M059J (cell line): ENCODE measurements at places on chromosomes 1 and 21. TPM values are rescaled to one million over a fixed set of nuclear protein-coding genes. Genes with fewer than 3 reads are reported as not detected.

GRCh38 chr1:52427152-52427551 is 22.8 kb downstream of the PRPF38A start:
- no peak for DNase-seq

DNA sequence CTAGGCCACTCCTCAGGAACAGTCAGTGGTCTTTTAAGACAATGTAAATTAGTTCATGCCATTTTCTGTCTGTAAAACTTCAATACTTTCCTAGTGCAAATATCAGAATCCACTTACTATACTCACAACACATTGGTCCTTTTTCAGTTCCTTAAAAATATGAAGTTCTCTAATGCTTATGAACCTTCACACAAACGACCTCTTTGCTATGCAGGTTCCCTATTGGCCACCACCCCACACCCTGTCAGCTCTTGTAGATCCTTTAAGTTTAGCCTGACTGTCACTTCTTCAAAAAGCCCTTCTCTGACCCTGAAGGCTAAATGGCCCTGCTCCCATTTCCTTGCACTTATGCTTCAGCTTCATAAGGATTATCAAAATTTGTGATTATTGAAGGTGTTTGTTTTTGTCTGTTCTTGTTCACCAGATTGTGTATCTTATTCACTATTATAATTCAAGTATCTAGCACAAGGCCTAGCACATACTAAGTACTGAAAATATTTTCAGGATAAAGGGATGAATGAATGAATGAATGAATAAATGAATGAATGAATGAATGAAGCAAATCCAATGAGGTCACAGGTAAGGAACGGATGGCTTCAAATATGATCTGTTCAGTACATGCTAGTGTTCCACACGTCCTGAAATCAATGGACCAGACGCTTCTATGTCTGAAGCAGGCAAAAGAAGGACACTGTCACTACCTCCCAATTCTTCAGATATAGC is 373.9 kb downstream of the VAV3 start:
- no peak for DNase-seq

GRCh38 chr1:24641646-24642151 is 1.4 kb upstream of the SRRM1 start:
- DNase-seq: no peak

CCDC27 gene
- total RNA-seq: not detected in 2 replicates

- DNase-seq: peak; percentile 30
Measured at GRCh38 chr1:1628754-1629429, 3.1 kb upstream of the MMP23B start.

INTS7 gene
- total RNA-seq: 26.4 and 36.5 TPM in 2 replicates

DNA sequence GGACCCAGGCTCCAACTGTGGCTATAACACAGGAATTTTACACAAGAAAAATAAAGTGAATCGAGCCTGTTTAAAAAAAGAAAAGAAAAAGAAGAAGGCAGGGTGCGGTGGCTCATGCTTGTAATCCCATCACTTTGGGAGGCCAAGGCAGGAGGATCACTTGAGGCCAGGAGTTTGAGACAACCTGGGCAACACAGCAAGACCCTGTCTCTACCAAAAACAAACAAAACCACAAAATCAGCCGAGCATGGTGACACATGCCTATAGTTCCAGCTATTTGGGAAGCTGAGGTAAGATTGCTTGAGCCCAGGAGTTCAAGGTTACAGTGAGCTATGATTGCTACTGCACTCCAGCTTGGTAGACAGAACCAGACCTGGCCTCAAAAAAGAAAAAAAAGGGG is 17.7 kb downstream of the MTF1 start:
- no peak for DNase-seq

DNA sequence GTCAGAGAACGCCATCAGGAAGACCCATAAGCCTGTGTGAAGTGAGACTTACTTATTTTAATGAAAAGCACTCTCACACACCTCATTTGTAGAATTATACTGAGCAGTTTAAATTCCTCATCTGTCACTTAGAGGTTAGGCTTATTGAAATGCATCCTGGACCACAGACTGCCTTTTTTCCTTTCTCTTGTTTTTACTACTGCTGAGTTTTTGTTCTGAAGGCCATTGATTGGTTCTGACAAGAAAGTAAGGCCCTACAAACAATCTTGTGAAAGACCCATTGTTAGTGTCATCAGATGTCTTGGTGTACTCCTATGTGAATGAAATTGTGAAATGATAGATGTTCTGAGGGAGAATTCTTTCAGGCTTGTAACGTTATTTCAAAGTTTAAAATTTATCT is 1343.3 kb upstream of the ADGRL2 start:
- no peak for DNase-seq

MPZ gene
- 0.62 and 0.89 TPM in 2 replicates for total RNA-seq

DNA sequence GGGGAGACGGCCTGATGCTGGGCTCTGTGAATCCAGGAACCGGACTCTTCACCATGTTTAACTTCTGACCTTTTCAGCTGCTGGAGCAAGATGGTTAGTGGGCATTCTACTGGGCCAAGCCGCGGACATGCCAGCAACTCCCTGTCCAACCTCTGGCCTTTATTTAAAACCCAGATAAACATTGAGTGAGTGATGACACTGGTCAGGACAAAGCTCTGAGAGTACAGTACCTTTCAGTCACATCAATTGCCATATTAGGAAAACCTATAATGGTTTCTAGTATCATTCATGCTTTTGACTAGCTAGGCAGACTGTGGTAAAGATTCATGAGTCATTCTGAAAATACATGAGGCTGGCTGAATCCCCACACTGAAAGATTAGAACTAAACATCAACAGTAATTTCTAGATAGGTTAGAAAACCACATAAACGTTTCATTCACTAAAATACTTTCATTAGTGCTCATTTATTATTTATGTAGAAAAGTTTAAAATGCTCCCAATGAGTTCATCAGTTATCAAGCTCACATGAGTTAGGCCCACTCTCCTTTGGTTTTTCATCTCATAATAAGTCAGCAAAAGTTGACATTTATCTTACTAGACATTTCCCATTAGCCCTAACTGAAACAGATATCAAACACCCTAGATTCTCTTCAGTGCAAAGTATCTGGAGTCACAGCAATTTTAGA is 7.1 kb upstream of the ACTA1 start:
- DNase-seq: peak; percentile 91

DNA sequence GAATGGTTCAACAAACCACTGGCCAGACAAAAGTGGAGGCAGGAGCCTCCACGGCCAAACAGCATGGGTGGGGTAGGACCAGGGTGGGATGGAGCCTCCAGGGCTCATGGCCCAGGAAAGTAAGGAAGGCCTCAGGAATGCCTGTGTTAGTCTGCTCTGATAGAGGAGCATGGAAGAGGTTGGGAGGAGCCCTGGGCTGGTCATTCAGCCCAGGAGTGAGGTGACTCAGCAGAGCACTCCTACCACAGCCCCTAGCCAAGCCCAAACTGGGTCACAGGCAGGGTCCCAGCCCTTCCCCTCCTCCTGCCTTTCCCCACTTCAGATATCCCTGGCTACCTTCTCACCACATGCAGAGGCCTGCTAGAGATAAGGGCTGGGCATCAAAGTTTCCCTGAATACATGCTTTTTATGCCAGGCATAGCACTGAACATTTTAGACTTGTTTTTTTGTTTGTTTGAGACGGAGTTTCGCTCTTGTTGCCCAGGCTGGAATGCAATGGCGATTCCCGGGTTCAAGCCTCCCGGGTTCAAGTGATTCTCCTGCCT is 3.1 kb upstream of the SHISA4 start:
- DNase-seq: peak; percentile 72

- DNase-seq: no peak
Measured at GRCh38 chr1:90714521-90714951, 2.6 kb downstream of the BARHL2 start.

ZNF436 gene
- total RNA-seq: 18.3 and 18.6 TPM in 2 replicates

A3GALT2 gene
- not detected in 2 replicates for total RNA-seq

- peak; percentile 81 for DNase-seq
Measured at GRCh38 chr1:111739925-111740765, 950 bp upstream of the INKA2 start.
